ENCODE measurements at places on chromosomes 11 and 22.

- DNase-seq: no peak
Measured at GRCh38 chr11:13983081-13983751, 20.7 kb downstream of the SPON1 start.

DNA sequence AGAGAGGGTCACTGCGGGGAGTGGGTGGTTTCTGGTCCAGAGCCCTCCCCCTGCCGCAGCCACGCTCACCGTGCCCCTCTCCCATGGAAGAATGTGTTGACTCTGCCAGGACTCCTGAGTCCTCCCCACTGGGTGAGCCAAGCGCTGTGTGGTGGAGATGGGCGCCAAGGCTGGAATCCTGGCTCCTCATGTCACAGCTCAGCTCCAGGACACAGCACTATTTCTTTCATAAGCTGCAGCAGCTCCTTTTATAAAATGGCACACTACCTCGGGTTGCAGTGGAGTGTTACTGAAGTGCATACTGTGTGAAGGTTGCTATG lies 83.9 kb downstream of the FEZ1 start:
- no peak for DNase-seq

DNA sequence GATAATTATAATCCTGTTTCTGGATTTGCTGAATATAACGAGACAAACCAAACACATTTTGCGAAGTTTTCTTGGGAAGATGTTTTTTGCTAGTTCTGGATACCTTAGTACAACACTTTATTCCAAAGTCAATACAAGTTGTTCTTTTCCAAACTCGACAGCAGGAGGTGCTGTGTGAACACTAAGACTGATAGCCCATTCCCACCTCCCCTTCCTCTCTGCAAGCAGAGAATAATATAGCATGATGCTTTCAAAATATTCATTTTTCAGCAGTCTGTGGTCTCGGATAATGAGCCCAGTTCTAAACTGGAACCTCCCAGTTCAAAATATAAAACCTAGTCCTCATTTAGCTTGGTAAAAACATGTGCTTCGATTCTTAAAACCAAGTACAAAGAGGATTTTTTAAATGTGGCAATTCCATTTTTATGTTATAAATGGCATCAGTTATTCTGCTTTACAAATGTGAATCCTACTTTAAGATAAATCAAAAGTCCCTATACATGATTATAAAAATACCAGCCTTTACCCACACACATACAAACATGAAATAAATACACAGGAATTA lies 129.1 kb downstream of the DCDC1 start:
- DNase-seq: peak; percentile 47

DNA sequence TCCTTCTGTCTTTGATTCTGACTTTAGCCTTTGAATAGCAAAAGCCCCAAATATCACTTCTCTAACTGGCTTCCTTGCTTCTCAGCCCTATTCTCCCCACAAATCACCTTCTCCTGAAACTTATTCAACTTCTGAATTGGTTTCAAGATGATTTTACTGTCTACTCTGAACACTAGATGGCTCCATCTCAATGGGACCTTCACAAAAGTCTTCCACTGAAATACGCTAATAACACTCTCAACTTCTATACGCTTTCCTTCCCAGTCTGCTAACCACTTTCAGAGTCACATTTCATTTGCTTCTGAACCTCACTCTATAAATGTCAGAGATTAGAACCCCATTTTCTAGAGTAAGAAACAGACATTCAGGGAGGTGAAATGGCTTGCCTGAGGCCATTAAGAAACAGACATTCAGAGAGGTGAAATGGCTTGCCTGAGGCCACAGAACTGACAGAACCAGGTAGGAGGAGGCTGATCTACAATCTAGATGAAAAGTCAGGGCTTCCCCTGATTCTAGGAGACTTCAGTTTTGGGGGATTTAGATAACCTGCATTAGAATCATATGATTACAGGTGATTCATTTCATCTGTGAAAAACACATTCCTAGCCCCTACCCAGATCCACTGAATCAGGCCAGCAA lies 20.6 kb downstream of the MORC2 start:
- no peak for DNase-seq

DNA sequence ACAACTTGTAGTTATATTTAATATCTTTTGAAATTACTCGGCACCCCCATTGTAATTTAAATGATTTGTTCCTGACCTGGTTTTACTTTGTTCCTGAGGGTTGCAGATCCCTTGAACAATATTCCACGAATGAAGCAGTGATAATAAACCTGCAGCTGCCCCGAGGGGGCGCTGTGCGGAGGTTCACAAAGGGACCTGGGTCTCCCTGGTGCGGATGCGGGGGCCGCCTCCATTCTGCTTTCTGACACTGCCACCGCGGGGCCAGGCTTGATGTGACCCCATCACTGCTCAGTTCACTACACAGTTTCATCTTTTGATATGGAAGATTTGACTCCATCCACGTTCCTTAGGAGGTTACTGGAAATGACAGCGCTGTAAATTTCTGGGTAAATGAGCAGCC lies 62.9 kb upstream of the PRODH start:
- DNase-seq: no peak

GRCh38 chr22:27344546-27344945 lies 457.0 kb downstream of the MN1 start:
- no peak for DNase-seq

Measured in NT2/D1 (cell line).